ENCODE measurements at places on chromosomes 6 and 20.

DNA sequence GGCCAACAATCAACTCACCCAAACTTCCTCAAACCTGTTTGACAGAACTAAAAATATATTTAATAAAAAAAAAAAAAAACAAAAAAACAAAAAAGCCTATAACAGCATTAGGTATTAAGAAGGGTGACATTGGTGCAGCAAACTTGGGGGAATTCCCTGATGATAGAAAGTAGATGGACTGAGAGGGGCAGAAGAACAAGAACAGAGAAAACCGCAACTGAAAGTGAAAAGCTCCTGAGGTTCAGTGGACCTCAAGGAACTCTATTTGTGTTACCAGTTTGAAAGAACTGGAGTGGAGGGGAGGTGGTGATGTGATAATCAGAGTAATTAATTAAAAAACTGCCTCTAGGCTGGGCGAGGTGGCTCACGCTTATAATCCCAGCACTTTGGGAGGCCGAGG lies 53.8 kb downstream of the MACROD2 start:
- DNase-seq: no peak

- DNase-seq: no peak
Observed at GRCh38 chr6:111809264-111809663, 64.0 kb downstream of the FYN start.

DNA sequence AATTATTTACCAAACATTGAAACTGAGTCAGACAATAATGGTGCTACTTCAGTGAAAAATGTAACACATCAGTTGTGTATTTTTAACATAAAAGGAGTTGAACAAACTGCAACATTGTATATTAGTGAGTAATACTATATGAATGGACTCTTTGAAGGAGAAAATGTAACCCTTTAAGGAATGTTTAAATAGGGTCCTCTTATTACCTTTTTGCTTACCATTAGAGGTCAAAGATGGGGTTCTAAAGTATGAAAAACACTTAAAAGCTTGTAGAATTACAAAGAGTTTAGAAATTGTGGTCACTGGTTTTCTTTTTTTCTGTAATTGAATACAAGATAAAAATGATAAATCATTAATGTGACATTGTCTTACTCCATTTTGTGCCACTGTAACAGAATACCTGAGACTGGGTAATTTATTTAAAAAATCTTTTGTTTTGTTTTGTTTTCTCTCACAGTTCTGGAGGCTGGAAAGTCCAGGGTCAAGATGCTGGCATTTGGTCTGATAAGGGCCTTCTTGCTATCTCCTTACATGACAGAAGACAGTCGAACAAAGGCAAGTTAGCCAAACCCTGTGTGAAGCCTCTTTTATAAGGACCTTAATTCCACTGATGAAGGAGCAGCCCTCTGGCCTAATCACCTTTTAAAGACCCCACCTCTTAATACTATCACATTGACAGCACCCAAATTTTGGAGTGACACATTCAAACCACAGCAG lies 43.2 kb downstream of the SESN1 start:
- DNase-seq: no peak

DNA sequence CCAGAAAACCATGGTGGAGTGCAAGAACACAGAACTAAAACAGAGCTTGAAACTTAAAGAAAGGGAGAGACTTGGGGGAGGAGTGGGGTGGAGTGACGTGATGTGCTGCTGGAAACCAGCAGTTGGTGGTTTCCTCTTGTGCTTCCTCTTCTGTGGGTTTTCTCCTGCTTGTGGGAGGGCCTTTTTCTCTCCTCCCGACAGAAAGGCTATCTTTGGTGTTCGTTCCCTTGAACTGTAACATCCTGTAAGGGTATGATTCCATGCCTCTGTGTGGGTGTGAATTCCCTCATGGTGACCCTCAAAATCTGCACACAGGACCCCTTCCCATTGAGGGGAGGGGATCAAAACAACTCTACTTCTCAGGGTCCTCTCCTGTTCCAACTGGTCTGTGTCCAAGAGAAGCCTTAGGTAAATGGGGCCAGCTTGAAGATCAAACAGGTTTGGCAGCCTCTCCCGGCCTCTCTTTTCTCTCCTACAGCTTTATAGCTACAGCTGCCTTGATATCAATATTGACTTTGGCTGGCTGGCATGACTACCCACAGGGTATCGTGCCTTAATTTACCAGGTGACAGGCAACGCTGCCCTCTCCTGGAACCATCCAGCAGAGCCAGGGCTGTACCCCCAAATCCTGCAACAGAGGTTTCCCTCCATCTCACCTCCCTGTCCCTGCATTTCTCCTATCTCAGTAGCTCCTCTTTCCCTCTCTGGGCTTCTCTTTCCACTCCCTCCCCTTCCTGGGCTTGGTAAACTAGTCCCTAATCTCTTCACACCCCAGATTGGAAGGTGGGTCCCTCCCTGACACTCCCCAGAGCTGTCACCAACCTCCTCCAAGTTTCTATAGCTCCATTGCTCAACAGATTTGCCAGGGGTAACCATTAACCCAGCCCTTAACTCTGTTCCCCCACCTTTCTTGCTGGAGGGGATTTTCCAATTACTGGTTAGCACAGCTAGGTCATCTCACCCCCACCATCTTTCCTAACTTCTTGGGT lies 1.5 kb upstream of the MSH5 start:
- peak; percentile 61 for DNase-seq
